ENCODE measurements at places on chromosomes 7 and 10.

DNA sequence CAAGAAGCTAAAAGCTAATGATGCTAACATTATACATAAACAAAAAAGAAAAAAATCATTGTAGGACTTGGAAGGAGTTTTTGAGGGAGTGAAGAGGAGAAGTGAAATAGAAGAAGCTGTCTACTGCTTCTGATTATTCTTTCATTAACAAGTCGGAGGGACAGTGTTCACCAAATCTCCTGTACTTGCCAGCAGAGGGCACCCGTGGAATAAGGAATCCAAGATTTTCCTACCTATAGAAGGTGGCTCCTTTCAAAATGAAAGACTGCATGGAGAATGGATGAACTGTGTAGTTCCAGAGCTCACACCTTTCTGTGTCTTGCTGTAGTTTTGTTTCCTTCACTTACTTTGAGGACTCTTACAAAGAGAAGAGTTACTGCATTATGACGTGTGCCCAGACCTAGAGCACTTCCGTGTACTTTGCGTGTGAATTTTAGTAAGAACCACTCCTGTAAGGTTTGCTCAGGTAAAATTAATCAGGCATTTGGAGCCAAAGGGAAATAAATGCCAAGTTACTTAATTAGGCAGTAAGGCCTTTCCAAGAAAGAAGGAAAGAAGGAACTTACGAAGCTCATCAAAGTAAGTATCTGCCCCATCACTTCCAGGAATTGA, 145.1 kb downstream of the SEMA3D start:
- no peak overlapping the region for H3K4me3 ChIP-seq
- no peaks in the 10 kb centered on the region for H3K36me3 ChIP-seq
- DNase-seq, result no peak

GRCh38 chr10:97040706-97041105, 145.1 kb downstream of the SLIT1 start:
- H3K4me1 ChIP-seq, result peaks cover 24% of the 10 kb centered on the region
- H3K4me3 ChIP-seq, result no peak overlapping the region
- H3K27me3 ChIP-seq, result peaks cover 10% of the 10 kb centered on the region
- no peak overlapping the region for H3K27ac ChIP-seq
- peaks cover 4% of the 10 kb centered on the region for H3K36me3 ChIP-seq

- no peak overlapping the region for H3K4me3 ChIP-seq
- no peaks in the 10 kb centered on the region for H3K36me3 ChIP-seq
- no peak for DNase-seq
- H3K4me1 ChIP-seq, result peaks cover 3% of the 10 kb centered on the region
- peaks cover 40% of the 10 kb centered on the region for H3K27me3 ChIP-seq
- H3K27ac ChIP-seq, result no peak overlapping the region
These were observed 442.8 kb upstream of the NRP1 start for GRCh38 chr10:33777223-33777622.

- H3K27me3 ChIP-seq, result no peaks in the 10 kb centered on the region
- no peak overlapping the region for H3K4me3 ChIP-seq
These were observed 624.3 kb upstream of the GHITM start for GRCh38 chr10:83515001-83515400.
